Activated CD4-positive, alpha-beta T cell treated with anti-CD3 and anti-CD28 coated beads, Interleukin-2, amount 50 U/mL, for 48 hours (primary cell): ENCODE measurements at places on chromosomes 7 and 10.

- peak; percentile 11 for DNase-seq
Measured at GRCh38 chr10:97633921-97634320, 621 bp upstream of the MORN4 start.

DNA sequence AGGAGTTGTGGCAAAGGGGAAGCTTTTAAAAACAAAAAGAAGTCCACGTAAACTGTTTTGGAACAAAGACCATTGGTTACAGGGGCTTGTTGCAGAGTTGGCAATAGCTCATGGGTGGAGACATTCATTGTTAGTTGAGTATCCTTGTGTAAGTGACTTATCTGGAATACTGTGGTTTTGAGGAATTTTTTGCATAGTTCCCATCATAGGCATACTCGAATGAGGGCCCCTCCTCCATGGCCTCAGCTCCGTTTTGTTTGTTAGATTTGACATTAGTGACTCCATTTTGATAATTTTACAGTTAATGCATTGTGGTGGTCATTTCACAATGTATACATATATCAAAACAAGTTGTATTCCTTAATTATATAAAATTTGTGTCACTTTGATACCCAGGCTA, 12.8 kb upstream of the SMKR1 start:
- no peak for DNase-seq

GRCh38 chr10:62527019-62527827, 153.1 kb downstream of the ZNF365 start:
- no peak for DNase-seq

DNA sequence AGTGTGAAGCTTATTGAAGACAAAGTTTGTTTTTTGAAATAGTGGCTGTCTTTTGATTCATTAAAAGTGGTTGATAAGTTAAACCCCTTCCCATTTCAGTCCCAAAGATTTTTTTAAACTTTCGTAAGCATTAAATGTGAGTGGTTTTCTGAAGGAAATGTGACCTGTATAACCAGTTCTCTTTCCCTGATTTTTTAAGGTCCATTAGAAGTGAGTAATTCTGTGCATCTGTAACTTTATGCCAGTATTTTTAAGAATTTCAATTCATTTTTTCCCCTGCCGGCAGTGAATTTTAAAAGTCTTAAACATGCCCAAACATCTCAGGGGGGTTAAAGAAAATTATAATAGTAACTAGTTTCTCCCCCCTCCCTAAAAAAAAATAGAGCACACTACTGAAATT, 254.6 kb upstream of the SP8 start:
- DNase-seq: no peak

- no peak for DNase-seq
Measured at GRCh38 chr7:78179211-78179610, 380.6 kb downstream of the PHTF2 start.

DNA sequence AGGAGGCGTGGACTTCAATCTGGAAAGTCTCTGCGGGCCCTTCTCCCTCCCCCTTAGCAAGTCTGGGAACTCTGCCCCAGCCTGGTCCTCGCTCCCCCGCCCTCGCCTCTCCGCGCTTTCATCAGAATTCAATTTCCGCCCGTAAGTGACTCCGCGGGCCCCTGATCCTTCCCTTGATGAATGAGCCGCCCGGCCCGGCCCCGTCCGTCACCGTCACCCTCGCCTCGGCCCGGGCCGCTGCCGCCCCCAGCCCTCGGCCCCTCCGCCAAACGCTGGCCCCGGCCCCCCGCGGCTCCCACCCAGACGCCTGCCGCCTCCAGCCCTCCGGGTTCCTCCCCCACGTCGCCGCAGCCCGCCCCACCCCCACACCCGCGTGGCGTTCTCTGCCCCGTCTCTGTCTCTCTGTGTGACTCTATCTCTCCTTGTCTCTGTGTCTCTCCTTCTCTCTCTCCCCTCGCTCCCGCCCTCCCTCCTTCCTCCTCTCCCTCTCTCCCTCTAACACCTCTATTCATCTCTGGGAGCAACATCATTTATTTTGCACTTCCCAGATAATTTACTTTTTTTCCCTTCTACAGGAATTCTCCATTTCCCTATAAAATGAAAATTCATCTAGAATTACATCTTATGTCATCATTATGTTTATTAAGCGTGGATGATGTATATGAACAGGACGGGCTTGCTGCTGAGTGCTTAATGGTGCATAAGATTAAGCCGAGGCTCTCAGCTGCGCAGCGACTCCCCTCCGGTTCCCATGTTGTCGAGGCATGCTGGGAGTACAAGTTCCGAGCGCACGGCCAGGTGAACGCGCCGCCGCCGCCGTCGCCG, 91.2 kb upstream of the PAX2 start:
- DNase-seq: peak; percentile 53

DNA sequence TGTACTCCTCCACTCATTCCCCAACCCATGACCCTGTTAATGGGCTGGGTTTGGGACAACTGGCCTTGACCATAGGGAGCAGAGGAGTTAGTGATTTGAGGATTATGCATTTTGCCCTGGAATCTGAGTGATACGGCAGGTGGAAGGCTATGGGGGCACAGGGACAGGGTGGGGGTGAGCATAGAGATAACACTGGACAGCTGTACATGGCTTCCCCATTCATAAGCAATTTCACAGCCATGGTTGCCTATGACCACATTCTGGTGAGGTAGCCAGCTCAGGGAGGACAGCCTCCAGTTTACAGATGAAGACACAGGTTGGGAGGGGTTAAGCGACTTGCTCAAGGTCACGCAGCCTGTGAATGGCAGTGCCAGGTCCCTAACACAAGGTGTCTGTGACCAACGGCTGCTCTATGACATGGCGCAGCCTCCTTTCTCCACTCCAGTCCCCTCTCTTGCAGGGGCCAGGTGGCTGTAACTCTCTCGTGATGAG, 319.5 kb downstream of the PLXNA4 start:
- no peak for DNase-seq

- DNase-seq: no peak
Measured at GRCh38 chr10:122707535-122707934, 7.9 kb upstream of the C10orf120 start.

DNA sequence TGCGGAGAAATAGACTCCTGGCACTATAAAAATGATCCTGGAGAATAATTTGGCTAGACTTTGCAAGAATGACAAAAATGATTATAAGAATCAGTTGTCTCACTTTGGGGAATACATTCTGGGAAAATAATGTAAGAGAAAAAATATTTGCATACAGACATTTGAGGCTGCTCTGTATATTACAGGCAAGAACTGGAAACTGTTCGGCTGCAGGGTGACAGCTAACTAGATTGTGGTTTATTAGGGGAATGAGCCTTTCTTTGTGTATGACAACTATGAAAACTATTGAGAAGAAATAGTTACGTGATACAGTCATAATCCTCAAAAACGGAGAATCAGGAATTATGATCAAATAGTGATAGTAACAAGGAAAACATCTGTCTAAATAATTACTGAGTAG, 8.6 kb downstream of the TRIM56 start:
- no peak for DNase-seq
